ENCODE measurements at places on chromosomes 1 and 21. TPM values are rescaled to one million over a fixed set of nuclear protein-coding genes. Genes with fewer than 3 reads are reported as not detected.

GJB3 gene
- 115 TPM for total RNA-seq

ERO1B gene
- 3.5 TPM for total RNA-seq

NBPF10 gene
- total RNA-seq, result 0.09 TPM

CHD1L gene
- 19.9 TPM for total RNA-seq

SLC19A2 gene
- 9.0 TPM for total RNA-seq

TRMT13 gene
- total RNA-seq, result 4.6 TPM

KRTAP21-2 gene
- not detected for total RNA-seq

SMIM1 gene
- 0.79 TPM for total RNA-seq

All from airway epithelial cell (primary cell).